ENCODE measurements at places on chromosomes 2 and 18. TPM values are rescaled to one million over a fixed set of nuclear protein-coding genes. Genes with fewer than 3 reads are reported as not detected.

Gene IL36RN
- not detected for polyA plus RNA-seq

Gene DPP4
- 157 TPM for polyA plus RNA-seq

DNA sequence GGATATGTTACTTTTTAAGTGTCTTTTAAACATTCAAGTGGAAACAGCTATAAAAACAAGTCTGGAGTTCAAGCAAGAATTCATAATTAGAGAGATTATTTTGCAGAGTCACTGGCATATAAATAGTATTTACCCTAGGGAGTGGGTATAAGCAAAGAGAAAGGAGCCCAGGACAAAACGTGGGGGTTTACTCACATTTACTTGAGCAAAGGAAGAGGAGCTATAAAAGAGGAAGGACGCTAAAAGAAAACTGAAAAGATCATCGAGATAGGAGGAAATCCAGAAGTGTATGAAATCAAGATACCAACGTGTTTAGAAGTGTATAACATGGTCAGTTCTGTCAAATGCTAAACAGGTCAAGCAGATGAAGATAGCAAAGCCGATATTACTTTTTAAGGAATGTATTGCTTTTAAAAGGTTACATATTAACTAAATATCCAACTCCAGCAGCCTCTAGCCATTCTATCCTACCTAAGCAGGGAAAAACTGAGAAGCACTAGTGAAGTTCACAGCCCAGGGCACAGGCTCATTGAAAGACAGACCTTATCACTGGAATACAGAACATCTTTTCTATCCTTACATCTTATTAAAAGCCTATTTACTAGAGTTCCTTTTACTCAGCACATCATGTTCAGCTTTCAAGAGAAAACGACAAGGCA, 8.6 kb downstream of the KANSL1L start:
- no peak for DNase-seq

GRCh38 chr2:23524261-23524706, 139.3 kb downstream of the KLHL29 start:
- peak; percentile 49 for DNase-seq

Data from renal cortex interstitium (tissue), 15 donors.